ENCODE measurements at places on chromosomes 11 and 22.

DNA sequence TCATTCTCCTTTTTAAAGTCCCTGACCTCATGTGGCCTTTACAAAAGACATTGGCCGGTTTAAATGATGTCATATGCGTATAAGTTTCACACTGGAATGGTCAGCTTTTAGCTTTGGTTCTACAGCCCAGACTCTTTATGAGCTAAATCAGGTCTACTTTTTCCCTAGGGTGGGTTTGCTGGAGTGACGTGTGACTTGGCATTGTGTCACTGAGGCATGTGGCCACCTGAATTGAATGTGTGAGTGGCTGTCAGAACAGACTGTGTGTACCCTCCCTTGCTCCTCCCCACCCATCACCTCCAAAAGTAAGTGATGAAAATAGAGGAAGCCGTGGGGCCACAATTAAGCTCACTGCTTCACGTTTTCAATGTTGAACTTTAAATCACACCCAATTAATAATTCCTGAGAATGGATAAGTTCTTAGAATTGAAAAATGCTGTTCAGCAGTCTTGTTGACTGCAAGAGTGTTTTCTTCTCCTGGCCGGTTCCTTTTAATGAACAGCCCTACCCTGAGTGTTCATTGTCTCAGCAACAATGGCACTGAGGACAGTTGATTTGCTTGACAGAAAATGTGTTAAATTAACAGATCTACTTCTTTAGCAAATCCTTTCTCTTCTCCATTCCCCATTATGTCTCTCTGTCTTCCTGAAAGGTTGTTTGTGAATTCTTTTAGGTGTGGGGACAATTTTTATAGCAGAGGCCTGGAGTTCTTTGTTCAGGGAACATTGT lies 11.3 kb downstream of the CECR2 start:
- no peak for DNase-seq

DNA sequence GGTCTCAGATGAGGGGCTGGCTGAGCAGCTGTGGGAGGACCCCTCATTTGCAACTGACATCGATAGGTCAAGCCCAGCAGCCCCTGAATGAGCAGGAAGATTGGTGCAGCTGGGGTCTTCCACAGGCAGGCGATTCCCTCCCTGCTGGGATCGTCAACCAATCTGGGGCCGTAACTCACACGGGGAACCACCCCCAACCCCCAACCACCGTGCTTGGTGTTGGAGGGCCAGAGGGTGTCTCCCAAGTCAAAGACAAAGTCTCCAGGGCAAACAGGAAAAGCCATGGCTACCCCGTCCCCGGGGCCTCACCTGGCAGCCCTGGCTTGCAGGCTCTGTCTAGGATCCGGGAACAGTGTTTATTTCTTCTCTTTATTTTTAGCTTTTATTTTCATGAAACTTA lies 26.9 kb upstream of the SCUBE1 start:
- DNase-seq: no peak

- no peak for DNase-seq
Measured at GRCh38 chr11:3164552-3165151, 458 bp downstream of the OSBPL5 start.

GRCh38 chr11:66878474-66878873 lies 21.6 kb downstream of the LRFN4 start:
- peak; percentile 47 for DNase-seq

- DNase-seq: no peak
Measured at GRCh38 chr22:47052236-47053012, 290.0 kb downstream of the TBC1D22A start.

DNA sequence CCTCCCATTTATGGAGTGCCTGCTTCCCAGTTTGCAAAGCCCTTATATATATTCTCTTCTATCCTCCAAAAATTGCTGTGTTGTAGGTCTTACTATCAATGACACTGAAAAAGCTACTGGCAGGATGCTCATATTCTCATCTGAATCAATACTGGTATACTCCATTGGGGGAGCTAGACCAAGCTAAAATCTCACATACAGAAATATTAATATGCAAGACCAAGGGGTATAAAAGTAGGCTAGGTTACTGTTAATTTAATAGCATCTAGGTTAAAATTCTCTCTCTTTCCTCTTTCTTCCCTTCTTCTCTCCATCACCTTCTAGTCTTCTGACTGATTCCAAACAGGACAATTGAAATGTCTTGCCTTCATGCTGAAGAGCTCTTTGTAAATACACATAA lies 17.1 kb upstream of the BDNF start:
- peak; percentile 46 for DNase-seq

DNA sequence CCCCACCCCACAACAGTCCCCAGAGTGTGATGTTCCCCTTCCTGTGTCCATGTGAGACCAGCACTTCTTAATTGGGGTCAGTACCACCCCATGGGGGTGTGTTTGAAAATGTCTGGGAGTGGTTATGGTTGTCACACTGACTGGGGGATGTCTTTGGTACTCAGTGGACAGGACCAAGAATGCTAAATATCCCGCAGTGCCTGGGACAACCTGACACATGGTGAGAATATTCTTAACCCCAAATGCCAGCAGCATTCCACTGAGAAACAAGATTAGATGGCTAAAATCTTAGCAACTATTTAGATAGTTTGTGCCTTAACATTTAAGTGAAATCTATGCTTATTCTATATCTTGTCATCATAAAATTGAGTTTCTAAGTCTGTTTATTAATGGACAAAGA lies 177.5 kb upstream of the ZBED5 start:
- peak; percentile 33 for DNase-seq

- peak; percentile 37 for DNase-seq
Measured at GRCh38 chr11:79973721-79974617, 533.1 kb upstream of the TENM4 start.

DNA sequence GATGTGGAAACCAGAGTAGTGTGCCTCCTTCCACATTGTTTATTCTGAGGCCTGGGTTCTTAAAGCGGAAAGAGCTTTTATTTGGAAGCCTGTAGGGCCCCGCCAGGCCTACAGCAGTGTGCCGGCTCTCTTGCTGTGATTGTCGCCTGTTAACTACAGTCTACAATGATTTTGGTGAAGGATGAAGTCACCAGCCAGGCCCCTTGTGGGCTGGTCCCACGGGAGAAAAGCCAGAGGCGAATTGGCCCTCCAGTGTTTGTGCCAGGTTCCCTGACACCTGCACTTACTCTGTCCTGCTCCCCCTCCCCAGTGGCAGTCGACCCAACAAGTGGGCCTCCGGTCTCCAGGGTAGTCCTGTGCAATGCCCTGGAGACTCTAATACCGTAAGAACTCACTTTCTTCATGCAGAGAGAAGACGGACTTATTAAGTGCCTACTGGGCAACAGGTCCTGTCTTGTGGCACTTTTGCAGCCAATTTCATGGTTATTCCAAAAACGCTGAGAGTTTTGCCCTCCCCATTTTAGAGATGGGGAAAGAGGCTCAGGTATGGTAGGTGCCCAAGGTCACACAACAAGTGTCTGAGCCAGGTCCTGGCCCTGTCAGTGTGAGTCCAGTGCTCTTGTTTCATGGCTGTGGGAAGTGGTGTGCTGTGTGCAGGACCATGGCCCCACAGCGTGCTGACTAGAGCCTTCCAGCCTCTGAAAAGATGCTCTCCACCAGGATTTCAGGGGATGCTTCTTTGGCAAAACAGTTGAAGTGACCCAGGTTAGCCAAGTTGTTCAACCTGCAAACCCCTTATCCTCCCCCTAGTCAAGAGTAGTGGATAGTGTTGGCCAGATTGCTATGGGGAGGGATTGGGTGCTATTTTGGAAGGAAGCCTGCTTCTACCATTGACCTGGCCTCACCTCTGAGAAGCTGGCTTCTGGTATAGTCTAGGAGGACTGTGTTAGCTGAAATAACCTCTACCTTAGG lies 1.4 kb downstream of the MICAL2 start:
- DNase-seq: peak; percentile 30

GRCh38 chr22:32204856-32205722 lies at the start of gene RFPL2:
TSS of gene RFPL2 (minus strand) at chr22:32205073. CDS start at chr22:32202451, 2,622 bp downstream.
- peak; percentile 41 for DNase-seq

Data from fibroblast of skin of scalp (primary cell).